T-helper 2 cell (primary cell): ENCODE measurements at places on chromosomes 12 and 14.

DNA sequence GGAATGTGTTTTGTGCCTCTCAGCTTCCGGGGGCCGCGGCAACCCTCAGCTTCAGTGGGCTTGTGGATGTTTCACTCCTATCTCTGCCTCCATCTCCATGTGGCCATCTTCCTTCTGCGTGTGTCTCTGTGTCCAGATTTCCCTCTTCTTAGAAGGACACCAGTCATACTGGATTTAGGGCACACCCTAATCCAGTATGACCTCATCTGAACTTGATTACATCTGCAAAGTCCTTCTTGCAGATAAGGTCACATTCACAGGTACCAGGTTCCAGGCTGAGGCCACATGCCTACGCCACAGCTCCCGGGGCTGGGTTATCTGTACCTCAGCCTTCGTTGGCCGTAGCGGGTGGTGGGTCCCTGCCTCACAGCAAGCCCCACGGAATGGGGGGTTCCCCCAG, 68.9 kb downstream of the ZNF664 start:
- DNase-seq: no peak

DNA sequence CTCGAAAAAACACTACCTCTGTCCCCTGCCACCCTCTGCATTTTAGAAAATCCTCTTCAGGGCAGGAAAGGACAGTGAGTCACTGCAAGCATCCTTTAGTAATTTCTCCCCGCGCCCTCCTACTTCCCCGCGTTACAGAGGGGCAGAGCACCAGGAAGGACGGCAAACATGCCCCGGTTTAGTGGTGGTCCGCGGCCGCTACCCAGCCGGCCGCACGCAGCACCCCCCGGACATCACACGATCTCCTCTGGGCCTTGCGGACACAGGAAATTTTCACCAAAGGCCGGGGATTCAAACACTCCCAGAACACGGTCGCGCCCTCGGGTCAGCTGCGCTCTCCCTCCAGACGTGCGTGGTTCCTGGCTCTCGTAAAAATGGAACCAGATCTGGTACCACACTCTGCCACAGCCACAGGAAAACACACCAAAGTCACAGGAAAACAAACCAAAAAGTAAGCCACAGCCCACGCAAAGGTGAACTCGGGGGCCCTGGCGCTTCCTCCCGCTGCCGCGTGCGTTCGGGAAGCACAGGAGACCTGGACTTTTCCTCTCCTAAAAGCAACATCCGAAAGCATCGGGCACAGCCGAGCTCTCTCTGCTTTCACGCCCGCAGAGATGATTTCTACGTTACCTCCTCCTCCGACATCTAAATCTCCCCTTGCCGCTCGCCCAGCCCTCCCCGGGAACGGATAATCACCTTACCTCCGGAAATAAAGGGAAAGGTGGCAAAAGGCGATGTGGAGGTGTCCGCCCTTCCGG, 839 bp downstream of the SLC38A1 start:
- DNase-seq: peak; percentile 69

GRCh38 chr12:82383930-82384552, 25.7 kb downstream of the METTL25 start:
- DNase-seq: no peak

DNA sequence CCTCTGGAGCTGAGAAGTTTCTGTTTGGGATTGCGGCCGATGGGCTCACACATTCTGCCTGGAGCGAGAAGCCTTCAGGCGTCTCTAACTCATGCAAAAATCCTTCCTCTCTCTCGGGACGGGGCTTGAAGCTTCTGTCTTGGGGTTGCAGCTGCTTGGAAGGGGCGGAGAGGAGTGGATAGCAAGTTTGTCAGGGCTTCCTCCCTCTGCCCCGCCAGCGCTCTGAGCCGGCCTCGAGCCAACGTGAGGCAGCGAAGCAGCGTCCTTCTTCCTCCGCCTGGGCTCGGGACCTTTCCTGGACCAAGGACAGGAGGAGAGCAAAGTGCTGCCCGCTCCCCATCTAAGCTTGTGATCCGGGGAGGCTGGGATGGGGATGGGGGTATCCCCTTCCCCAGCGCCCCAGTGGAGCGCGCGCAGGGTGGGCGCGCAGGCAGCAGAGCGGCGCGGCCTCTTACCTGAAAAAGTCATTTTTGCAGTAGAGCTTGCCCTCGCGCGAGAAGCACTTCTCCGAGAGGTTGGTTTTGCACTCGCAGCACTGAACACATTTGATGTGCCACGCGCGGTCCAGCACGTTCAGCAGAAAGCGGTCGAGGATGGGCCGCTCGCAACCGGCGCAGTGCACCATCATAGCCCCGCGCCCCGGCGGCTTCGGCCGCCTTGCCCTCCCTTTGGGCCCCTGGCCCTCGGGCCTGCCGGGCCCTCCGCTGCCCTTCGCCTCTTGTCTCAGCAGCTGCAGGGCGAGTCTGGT, 626 bp downstream of the LHX5 start:
- DNase-seq: no peak

- DNase-seq: no peak
Measured at GRCh38 chr12:2654311-2654710, 140.5 kb upstream of the FKBP4 start.

DNA sequence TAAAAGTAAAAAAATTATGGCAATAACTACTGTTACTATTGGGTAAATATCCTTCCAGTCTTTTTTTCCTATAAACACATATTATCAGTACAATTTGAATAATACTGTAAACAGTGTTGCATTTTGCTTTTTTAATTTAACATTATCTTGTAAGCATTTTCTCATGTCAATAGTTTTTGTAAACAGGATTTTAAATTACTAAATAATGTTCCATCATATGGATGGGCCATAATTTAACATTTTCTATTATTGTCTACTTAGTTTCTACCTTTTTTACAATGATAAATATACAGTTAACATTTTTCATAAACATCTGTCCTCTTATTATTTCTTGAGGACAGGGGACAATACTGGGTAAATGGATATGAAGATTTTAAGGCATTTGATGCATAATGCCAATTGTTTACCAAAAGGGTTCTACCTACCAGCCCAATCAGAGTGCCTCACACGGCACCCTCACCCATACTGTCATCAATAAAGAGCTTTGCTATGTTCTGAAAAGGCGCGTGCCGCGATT, 759 bp upstream of the ACVR1B start:
- DNase-seq: no peak

- DNase-seq: no peak
Measured at GRCh38 chr12:112219195-112219594, 93.8 kb downstream of the TRAFD1 start.
